NCI-H2029 treated with DMSO at 0.1 percent for 48 hours (cell line): ENCODE measurements at places on chromosomes 3 and 15.

GRCh38 chr15:70435369-70435768 lies 328.0 kb downstream of the UACA start:
- DNase-seq: no peak

GRCh38 chr3:38375488-38376097 lies 29.0 kb downstream of the XYLB start:
- DNase-seq: no peak

- no peak for DNase-seq
These were observed 185.8 kb upstream of the ROBO1 start for GRCh38 chr3:79953591-79954101.

DNA sequence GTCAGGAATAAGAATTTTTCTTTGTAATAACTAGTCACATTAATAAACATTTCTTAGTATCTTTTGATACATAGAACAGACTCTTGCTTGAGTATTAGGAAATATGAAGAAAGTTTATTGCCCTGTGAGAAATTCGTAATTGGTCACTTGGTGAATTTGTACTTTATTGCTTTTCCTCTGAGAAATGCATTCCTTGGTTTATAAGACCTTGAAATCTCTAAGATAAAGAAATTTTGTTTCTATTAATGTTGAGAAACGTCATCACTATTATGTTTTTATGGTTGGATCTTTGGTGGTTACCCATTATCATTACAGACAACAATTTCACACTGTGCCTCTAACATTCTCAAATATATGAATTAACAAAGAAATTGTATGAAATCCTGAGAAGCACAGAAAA lies 652.0 kb upstream of the NECTIN3 start:
- DNase-seq: no peak

- DNase-seq: no peak
These were observed 32.7 kb upstream of the DLG1 start for GRCh38 chr3:197331131-197331530.

- DNase-seq: no peak
These were observed 41.0 kb downstream of the CD200 start for GRCh38 chr3:112373924-112374323.
